ENCODE measurements at places on chromosomes 2 and 18.

DNA sequence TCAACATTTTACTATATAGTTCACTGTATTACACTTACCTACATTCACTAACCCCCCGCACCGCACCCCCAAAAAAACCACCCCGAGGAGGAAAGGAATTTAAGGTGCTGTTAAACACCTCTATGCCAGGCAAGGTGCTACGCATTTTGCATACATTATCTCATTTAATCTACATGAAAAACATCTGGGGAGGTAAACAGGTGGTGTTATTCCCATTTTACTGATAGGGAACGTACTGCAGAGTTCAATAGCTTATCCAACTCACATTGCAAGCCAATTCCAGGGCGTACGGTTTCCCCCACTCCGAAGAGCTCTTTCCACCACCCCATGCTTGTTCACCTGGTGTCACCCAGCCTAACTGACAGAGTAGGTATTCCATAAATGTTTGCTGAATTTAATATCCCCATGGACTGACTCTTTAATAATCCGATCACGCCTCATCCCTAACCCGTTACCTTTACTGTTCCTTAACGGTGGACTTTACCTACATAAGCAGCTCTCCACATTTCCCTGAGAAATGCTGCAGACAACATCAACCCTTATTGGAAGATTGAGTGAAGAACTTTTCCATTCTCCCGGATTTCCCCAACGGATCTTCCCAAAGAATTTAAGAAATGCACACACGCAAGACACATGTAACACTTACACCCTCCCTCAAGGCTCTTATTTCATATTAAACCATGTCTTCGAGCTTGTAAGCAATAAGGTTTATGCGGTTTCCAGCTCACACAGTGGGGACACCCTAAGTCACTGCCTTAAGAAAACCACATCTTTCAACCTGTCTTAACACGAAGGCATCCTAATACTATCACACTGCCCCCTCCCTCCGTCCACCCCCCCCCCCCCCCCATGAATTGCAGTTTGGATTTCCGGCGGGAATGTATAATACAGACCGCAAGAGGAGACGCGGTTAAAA lies 1.2 kb downstream of the RAPH1 start:
- DNase-seq = no peak

GRCh38 chr2:237754182-237754581 lies 44.4 kb upstream of the RBM44 start:
- DNase-seq = no peak

DNA sequence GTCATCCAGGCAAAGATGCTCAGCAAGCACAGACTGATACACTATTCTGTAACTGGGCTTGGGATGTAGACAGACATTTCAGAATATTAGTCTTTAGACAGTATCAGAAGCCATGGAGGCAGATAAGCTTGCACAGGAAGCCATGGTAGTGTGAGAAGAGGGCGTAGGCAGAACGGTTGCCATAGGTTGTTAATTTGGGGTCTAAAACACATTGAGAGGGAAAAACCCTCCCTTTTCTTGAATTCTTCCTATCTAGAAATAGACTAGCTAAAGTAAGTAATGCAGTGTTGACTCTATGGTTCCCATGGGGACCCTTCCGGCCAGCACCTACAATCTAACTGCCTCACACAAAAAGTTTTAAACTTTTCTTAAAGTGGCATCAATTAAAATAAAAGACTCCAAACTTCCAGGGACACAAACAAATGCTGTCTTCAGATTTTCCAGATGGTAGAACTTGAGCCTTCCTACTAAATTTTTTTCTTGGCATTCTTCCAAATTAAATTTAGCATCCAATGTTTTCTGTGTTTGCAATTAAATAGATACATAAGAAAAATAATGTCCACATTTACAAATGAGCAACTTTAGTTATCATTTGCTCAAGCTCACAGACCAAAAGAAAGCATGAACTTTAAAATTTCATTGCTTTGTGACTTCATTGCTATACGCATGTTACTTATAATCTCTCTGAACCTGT lies 1.9 kb downstream of the PRKRA start:
- DNase-seq = no peak

DNA sequence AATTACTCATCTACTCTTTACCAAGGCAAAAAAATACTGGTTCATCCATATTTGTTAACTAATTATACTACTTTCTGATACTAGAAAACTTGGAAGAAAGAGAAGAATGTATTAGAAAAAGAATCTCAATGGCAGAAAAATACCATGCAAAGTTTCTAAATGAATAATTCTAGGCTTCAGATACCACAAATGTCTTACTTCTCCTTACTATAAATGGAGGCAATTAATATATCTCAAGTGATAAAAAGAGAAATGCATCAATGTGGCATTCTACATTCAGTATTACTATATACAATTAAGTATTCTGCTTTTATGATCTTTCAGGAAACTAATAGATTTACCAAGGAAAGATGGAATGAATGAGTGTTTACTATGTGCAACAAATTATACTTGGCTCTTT lies 85.5 kb downstream of the ITSN2 start:
- DNase-seq = no peak

DNA sequence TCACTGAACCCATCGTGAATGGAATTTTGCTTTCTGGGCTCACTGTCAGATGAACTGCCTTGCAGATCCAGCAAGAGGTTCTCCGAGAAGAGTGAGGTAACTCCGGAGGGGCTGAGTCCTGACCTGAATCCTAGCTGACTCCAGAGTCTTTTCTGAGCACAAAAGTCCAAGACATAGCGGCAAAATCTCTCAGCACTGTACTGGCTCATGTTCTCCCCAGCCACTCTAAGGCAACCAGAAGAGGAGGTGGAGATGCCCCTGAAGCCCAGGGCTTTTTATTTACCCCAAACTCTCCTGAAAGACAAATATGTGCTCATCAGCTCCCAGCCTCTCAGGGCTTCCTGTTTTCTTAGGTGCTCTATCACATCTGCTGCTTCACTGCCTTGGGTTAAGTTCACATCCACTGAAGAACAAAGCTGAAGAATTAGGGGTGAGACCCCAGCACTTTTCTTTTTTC lies 221.8 kb downstream of the MREG start:
- DNase-seq = no peak

GRCh38 chr18:48790869-48791635 lies 159.7 kb downstream of the SMAD7 start:
- DNase-seq = no peak

DNA sequence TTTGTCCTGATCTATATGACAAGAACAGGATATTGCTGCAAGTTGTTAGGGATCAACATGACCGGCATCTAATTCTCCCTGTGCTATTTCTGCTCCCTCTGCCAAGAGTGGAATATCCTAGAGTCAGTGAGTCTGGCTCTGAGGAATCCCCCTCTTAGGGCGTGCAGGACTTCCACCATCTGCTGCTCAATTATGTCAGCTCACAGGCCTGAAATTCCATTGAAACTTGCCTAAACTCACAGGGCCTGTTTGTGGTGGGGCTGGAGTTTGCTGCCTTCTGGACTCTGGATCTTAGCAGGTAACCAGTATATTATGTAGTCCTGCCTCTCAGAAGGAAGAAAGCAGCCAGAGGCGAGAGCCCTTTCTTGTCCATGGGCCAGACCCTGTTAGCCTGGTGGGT lies 323.0 kb downstream of the TSN start:
- DNase-seq = no peak

DNA sequence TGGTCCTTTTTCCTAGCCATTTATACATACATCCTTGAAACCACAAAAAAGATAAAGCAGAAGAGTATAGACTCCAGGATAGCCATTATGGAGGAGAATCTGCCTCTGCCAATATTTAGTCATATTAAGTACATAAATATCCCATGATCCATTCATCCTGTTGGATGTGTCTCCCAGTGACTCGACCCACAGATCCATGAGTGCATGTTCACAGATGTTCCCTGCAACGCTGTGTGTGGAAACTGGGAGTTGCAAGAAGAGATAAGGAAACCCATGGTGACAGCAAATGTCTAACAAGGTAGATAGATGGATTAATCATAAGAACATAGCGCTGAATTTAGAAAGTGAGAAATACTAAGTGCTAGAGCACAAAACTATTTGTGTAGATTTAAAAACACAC lies 34.5 kb downstream of the STK39 start:
- no peak for DNase-seq

DNA sequence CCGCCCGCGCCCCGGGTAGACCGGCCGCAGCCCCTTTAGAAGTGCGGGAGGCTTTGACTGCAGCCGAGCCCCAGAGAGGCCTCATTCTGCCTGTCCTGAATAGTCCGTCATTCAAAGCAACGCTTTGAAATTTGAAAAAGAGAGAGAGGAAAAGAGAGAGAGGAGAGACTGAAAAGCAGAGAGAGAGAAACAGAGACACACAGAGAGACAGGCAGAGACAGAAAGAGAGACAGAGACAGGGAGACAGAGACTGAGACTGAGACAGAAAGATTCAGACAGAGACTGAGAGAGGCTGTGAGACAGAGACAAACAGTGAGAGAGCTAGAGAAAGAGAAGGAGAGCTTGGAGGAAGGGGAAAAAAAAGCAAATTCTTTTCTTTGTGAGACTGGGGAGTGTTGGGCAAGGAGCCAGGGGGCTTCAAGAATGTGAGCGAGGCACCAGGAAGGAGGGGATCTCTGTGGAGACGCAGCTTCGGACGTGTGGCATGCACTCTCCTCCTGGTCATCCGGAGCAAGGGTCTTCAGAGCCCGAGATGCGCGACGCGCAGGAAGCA lies 73.1 kb downstream of the MYCN start:
- no peak for DNase-seq

DNA sequence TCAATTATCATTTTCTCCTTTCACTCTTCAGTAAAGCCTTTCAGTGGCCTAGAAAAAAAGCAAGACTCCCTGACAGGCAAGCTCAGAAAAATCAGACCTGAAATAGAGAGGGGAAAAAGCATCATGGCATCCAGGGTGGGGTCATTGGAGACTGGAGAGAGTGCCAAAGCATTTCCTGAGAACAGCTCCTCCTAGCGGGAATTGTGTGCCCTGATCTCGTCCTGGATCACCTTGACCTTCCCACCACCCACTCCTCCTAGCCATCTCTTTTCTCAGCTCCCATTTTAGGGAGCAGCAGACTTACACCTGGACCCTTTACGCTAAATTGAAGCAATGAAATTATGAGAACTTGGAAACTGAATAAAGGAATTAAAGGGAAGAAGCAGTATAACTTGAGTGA lies 176.6 kb downstream of the VWC2L start:
- DNase-seq = peak; percentile 54

DNA sequence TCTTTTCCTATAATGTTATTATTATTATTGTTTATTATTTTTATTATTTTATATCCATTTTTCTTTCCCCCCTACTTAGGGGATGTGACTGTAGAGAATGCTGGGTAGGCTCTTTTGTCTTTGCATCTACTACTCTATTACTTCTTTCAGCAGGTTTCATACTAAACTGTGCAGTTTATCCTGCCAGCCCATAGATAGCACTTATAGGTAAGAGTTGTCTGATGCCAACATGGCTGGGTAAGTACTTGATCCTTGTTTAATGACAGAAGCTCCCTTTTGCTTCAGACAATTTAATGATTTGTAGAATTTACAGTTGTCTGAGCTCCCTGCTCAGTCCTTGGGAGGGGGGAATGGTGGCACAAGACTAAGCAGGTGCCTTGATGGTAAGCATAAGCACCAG lies 262.9 kb upstream of the CDH2 start:
- DNase-seq = no peak

DNA sequence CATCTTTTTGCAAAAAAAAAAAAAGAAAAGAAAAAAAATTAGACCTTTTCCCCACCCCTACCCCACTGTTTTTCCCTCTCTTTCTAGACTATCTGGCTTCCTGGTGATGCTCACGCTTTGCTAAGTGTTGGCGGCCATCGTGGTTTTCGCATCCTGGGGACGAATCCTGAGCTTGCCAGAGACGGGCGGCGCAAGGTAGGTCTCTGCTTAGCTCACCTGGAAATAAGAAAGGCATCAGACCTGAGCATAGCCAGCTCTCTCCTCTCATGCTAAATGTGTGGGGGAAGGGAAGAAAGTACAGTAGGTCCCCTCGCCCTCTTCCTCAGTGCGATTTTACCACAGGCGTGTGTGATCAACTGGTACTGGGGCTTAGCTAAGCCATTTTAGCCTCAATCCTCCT lies 90.5 kb downstream of the KLHL29 start:
- no peak for DNase-seq

- DNase-seq = no peak
Observed at GRCh38 chr18:33116376-33116775, 324.1 kb downstream of the CCDC178 start.

DNA sequence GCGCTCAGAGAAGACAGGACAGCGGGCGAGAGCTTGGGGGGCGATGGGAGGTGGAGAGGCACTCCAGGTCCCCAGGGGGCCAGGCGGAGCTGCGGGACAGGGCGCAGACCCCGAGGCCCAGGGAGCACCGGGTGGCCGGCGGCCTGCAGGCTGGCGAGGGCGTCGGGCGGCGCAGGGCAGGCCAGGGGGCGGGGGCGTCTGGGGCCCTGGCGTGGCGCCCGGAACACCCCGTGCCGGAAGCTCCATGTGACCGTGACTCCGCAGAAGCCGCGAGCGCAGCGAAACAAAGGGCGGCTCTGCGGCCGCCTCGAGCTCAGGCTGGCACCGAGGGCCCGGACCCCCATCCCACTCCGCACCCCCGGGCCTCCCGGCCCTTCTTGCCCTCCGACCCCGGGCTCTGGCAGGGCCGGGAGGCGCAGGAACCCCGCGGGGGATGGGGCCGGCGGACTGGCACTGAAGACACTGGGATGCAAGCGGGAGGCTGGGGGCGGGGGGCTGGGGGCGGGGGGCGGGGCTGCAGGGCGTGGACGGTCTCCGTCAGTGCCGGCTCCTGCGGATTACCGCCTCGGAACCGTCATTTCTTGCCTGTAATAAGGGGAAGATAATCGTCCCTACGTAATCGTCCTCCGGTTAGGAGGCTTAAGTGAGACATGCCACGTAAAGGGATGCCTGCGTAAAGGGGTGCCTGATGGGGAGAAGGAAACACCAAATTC lies 19.1 kb downstream of the SH2D6 start:
- DNase-seq = peak; percentile 89

GRCh38 chr18:9790261-9790660 lies 82.2 kb downstream of the RAB31 start:
- DNase-seq = no peak

GRCh38 chr2:169118060-169118459 lies 48.7 kb downstream of the DHRS9 start:
- DNase-seq = no peak

DNA sequence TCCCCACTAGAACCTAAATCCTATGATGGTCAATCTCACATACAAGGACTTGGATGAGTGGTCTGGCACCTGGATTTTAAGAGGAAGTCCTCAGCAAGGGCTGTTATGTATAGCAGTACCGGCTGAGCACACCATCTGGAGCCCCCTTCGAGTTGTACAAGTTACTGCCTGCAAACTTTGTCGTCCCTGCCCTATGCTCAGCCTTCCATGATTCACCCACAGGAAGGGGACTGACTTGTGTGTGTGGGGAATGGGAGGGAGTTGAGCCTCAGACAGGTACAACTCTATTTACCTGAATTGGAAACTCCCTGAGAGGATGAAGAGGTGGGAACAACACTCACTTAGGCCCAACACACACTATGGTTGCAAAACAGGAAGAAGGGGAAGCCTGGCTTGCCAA lies 186.6 kb downstream of the MYO5B start:
- DNase-seq = no peak

DNA sequence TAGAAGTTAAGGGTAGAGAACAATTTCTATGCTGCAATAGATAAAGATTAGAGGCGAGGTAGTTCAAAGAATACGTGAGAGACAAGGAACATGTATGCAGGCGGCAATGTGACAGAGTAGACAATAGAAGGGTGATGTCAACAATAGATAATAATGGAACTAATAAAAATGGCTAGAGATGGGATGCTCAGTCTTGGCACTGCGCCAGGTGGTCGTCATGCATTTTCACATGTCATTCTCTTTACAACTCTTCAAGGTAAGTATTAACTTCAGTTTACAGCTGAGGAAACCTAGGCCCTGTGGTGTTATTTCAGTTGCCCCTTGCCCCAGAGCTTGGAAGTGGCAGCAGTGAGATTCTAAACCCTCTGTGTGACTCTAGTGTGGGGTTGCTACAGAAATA lies 890.7 kb upstream of the CELF4 start:
- DNase-seq = no peak

All from iPS-NIHi11 (cell line).